Left renal pelvis (tissue), 4 donors: ENCODE measurements at places on chromosomes 7 and 10.

GRCh38 chr10:90983914-90984549 is 63.1 kb upstream of the ANKRD1 start:
- no peak for DNase-seq

DNA sequence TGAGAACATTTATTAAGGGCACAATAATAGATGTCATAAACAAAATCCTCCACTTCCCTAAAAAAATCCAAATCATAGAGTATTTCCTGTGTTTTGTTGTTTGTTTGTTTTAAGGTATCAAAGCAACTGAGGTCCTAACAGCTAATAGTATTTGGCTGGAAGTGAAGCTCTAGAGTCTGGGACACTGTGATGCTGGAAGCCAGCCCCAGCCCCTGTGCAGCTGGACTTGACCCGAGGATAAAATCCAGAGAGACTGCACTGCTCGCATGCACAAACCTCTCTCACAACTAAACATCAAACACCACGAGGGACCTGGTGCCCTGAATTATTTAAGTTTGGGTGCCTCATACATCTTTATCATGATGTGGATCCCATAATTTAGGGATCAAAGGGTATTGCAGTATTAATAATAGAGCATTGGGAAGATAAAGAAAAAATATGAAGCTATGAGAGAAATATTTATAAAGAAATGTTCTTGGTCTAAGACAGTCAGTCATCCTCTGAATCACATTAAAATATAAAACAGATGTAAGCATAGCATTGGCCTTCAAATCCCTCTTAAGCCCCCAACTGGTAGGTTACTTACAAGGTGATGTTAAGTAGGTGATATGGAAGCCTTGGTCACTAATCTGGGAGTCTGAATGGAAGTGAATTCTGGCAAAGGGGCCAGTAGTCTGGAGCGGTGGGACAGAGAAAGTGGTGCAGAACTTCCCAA is 44.4 kb downstream of the CUBN start:
- no peak for DNase-seq

GRCh38 chr7:88003581-88003980 is 69.5 kb downstream of the ADAM22 start:
- DNase-seq = no peak

DNA sequence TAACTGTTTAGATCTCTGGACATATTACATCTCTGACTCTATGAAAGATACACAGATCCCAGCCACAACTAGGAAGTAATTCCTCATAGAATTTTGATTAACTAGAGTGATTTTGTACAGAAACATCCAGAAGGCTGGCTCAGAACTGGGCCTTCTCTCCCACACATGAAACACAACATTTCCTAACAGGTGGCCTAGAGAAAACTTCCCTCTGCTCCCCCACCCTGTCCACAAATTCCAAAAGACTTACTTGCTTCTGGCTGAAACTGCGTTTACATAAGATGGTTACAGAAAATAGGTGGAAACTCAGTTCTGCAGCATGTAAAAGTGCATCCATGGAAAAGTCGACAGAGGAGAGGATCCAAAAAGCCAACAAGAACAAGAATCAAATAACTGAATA is 132.9 kb downstream of the FZD1 start:
- DNase-seq = no peak

GRCh38 chr7:99005776-99006175 is 127.4 kb downstream of the TRRAP start:
- DNase-seq = no peak

DNA sequence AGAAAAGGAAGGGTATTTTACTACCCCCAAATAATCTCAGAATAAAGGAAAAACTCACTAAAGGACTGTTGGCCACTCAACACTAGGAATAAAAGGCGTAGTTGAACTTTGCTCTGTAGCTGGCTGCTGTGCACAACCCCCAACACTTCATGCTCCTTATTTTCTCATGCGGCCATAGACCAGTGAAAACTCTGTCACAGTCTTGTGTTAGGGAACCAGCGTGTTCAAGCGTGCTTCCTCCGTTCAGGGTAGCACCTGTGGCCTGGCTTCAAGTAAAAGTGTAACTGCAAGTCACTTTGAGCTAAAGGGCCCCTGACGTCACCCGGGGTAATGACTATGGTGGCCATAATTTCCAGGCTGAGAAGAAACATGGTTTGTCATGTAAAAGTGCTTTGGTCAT is 27.0 kb downstream of the BLNK start:
- no peak for DNase-seq

GRCh38 chr10:1540144-1540543 is 197.2 kb downstream of the ADARB2 start:
- DNase-seq = no peak

- no peak for DNase-seq
Measured at GRCh38 chr7:26182283-26182682, 18.3 kb downstream of the HNRNPA2B1 start.

GRCh38 chr7:111388912-111389311 is 173.4 kb downstream of the IMMP2L start:
- no peak for DNase-seq

DNA sequence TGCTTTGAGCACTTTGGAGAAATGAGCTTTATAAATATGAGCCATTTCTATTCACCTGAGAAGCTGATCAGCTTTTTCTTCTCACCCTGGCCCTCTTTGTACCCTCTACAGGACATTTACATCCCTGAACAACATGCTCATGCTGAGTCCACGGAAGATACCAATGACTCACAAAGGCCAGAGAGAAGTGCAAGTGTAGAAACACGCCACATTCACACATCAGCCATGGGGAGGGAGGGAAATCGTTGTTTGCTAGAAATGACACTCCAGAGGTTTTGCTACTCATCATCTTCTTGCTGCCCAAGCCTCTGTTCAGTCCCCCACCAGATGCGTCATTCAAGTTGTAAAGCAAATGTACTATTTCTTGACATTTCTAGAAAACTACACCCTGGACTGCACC is 2.8 kb upstream of the UCN3 start:
- no peak for DNase-seq

GRCh38 chr10:94230134-94230785 is 132.5 kb downstream of the NOC3L start:
- DNase-seq = no peak

DNA sequence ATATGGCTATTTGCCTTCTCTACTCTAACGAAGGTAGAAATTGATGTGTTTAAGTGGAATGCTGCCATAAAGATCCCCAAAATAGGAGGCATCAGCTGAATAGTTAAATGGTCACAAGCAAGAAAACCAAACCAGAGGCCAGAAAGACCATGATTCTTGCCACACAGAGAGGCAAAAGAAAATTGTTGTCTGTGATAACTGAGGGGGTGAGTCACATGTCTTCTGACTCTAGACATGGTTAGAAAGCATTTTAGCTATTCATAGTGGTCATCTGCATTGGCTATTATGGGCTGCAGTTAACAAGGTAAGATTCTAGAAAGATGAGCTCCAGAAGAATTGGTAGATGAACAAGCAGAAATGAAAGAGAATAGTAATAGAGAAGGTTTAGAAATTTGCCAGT is 361.4 kb upstream of the NPSR1 start:
- DNase-seq = no peak
